ENCODE measurements at places on chromosomes 11 and 22.

DNA sequence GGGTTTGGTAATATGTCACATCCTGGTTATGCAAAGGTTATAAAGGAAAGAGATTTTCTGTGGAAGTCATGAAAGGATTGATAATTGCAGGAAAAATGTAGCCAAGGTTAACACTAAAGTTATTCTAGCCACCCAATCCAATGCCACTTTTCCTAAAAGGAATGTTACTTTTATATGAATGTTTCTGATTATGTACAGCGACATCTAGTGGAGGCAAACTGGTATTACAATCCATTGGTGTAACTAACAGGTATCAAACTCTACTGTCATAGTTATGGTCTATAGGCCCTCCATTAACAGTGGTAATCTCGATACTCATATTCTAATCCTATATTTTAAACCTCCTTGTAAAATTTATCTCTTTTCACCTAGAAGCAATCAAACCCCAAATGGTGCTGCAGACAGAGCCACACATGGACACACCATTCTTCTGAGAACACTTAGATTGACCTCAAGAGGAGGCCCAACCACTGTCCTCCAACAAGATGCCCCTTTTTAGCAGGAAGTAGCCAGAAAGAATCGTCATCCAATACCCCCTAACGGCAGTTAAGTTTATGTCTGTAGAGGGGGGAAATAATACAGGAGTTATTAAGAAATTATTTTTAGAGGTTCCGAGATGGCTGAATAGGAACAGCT lies 74.9 kb upstream of the RAG2 start:
- no peak for DNase-seq

- no peak for DNase-seq
These were observed 41.7 kb downstream of the CCDC83 start for GRCh38 chr11:85896876-85897275.

DNA sequence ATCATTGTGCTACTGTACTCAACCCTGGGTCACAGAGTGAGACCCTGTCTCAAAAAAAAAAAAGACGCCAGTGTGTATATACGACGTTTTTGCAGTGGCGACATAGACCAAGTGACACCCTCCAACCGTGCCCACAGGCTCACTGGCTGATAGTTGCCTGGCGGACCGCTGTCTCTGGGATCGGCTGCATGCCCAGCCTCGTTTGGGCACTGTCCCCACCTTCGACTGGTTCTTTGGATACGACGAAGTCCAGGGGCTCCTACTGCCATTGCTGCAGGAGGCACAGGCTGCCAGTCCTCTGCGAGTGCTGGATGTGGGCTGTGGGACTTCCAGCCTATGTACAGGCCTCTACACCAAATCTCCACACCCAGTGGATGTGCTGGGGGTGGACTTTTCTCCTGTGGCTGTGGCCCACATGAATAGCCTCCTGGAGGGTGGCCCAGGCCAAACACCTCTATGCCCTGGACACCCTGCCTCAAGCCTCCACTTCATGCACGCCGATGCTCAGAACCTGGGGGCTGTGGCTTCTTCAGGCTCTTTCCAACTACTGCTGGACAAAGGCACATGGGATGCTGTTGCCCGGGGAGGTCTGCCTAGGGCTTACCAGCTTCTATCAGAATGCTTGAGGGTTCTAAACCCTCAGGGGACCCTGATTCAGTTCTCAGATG lies 1.3 kb downstream of the CSKMT start:
- DNase-seq, result no peak

- no peak for DNase-seq
These were observed 10.3 kb downstream of the CYTH4 start for GRCh38 chr22:37292641-37293040.

DNA sequence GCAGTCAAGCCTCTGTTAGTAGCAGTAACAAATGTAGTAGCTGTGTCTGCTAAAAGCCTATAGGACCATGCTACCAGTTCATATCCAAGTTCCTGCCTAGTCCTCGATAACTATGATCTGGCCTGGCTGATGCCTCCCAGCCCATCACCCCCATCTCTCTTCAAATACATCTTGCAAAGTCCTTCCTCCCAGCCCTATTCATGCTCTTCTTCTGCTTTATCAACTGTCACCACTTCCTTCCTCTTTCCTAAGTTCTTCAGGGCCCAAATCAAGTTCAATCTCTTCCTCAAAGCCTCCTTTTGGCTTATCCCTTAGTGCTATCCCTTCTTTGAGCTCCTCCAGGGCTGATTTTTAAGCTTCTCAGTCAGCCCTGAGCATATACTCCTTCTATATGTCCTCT lies 150.9 kb upstream of the THY1 start:
- no peak for DNase-seq

GRCh38 chr11:120224972-120225909 lies 14.4 kb downstream of the OAF start:
- peak; percentile 33 for DNase-seq

- no peak for DNase-seq
These were observed 590.5 kb downstream of the OPCML start for GRCh38 chr11:132941761-132942160.

- no peak for DNase-seq
These were observed 69.7 kb downstream of the ELFN2 start for GRCh38 chr22:37357446-37358075.

- DNase-seq, result no peak
These were observed 184.2 kb downstream of the MN1 start for GRCh38 chr22:27617214-27617881.

DNA sequence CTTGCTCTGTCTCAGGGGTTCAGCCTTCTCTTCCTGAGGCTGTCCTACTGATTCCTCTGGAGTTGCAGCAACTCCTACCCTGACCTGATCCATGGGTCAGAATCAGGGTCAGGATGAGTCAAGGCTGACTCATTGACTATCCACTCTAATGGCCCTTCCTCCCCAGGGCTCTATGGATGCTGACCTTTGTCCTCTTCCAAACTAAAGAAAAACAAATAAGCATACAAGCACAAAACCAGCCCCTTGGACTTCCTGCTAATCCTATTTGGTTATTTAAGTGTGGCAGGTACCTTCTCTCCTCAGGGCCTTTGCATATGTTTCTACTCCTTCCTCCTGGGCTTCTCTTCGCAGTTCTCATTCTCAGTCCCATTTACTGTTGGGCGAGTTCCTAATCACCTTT lies 204.5 kb upstream of the NAV2 start:
- DNase-seq, result no peak

DNA sequence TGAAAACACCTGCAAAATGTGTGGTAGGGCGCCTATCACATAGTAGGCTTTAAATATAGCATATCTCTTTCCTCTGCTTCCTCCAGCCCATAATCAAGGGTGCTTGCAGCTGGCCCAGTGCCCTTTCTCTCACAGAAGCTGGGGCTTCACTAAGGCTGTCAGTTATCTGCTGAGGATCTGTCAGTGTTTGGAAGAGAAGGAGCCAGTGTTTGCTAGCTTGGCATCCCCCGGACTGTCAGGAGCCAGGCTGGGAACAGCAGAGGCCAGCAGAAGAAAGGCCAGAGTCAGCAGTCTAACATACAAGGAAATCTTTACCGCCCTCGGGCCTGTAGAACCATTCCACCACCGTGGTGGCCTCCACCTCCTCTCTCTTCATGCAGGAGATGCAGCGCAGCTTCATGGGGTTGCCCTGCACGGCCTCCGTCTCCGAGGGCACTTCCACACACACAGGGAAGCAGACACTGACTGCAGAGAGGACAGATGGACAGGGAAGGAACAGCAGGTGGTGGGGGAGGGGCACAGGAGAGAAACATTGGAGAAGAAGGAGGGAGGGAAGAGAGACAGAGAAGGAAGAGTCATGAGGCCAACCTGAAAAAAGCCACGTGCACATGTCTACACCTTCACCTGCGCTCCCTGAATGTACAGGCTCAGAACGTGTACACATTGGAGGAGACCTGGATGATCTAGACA lies 9.0 kb downstream of the SCN3B start:
- no peak for DNase-seq

- DNase-seq, result no peak
These were observed 198.3 kb downstream of the GRIK4 start for GRCh38 chr11:120709808-120710207.

DNA sequence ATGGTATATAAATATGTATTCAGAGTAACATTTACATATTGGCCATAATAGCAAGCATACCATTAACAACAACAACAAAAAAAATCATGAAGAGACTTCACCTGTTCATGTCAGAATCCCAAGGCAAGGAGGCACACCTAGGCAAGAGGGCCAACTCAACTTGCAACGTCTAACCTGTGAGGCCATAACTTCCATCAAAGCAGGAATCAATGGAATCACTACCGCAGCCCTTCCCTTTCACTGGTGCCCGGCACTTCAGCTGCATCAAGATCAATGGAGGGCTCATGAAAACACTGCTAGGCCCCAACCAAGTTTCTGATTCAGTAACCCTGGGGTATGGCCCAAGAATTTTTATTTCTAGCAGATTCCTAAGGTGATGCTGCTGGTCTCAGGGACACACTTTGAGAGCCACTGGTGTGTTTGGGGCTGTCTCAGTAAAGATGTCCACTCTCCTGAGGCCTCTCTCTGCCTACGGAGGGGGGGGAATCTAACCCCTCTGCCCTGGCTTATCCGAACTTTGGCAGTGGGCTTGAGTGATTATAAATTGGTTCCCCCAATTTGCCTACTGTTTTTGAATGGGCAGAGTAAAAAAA lies 8.0 kb downstream of the ZFTA start:
- no peak for DNase-seq

Data from CD4-positive, alpha-beta T cell treated with Interleukin-4 for 1 hour (primary cell).